ENCODE measurements at places on chromosomes 1 and 21.

- DNase-seq: no peak
Measured at GRCh38 chr21:44569861-44570517, 3.5 kb upstream of the KRTAP10-4 start.

GRCh38 chr1:10740123-10740522 lies 56.3 kb downstream of the CASZ1 start:
- no peak for DNase-seq

DNA sequence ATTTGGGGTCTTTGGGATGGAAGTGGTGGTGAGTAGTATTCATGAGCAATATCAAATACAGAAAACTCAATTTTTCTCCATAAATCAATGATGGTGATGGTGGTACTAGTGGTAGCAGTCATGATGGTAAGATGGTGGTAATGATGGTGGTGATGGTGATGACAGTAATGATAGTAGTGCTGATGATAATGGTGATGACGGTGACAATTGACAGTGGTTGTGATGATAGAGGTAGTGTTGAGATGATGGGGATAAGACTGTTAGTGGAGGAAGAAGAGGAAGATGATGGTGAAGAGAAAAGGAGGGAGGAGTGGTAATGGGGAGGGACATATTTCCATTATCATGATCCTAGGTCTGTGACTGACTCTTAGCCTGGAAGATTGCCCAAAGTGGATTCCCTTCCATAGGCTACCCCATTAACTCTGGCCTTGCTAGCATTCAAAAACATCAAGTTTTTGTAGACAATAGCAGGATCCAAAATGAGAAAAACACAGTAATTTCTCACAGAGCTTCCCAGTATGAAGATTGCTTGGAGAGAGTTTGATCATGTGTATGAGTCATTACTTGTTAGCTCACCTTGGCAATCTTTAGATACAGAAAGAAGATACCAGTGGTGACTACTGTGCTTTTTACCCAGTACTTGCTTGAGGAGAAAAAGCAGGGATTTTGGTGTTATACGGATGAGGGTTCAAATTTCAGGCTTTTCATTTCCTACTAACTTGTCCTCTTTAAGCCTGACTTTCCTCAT lies 93.9 kb downstream of the ATP1A1 start:
- no peak for DNase-seq

GRCh38 chr1:100597061-100597741 lies 59.3 kb downstream of the GPR88 start:
- no peak for DNase-seq

- peak; percentile 67 for DNase-seq
Measured at GRCh38 chr1:15430787-15431570, 7.3 kb upstream of the CTRC start.

GRCh38 chr1:201383647-201384405 lies 6.3 kb upstream of the TNNT2 start:
- DNase-seq: no peak

- no peak for DNase-seq
Measured at GRCh38 chr21:45543371-45543709, 1.1 kb upstream of the SLC19A1 start.

GRCh38 chr1:80926531-80926930 lies 874.2 kb upstream of the ADGRL2 start:
- DNase-seq: no peak

DNA sequence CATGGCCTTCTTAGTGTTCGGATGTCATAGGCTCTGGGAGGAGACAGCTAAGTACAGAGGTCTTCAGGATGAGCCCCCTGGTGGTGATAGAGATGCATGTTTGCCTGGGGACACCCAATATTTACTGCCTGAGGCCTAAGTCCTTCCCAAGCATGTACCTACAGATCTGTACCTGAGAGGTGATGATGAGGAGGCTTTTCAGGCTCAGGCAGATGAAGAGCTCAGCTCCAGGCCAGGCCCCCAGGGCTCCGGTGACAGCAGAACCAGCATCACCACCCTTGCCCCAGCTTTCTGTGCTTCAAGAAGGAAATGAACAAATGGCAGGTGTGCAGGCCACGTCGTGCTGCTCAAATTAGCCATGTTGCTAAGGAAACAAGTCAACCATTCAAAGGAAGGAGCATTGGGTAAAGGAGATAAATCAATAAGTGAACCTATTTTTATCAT lies 21.1 kb downstream of the CACNA1E start:
- peak; percentile 46 for DNase-seq

DNA sequence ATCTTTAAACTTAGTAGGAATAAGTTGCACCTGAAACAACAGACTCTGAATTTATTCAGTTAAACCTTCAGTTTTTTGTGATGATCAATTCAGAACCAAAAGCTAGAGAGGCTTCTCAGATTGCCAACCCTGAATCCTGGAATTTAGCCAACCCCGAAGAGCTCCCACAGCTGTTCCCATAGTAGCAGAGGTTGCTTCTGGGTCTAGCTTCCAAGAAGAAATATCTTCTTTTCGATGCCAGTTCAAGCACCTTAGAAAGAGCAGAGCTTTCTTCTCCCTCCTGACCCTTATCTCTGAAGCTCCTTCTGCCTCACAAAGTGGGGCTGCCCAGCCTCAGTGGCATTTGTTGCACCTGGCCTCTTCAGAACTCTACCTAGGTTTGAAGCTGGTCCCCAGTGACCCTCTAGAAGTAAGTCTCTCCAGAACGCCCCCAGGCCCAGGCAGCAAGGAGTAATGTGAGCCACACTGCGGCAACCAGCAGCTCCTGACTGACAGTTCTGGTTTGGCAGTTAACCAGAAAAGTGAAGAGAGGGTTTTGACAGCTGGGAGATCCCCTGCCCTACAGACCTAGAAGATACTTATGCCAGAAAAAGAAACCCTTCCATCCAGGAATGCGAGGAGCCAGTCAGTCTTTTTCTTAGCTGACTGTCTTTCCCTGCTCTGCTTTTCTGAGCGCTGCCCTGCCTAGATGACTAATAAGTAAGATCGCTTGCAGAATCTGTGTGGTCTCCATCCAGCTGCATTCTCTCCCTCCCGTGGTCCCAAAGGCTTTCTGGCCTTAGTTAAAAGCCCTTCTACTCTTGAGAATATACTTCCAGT lies 165.9 kb downstream of the ADGRL4 start:
- no peak for DNase-seq
